D721Med (cell line): ENCODE measurements at places on chromosomes 7 and 10.

- no peak for DNase-seq
Measured at GRCh38 chr7:117077658-117078057, 124.4 kb downstream of the ST7 start.

DNA sequence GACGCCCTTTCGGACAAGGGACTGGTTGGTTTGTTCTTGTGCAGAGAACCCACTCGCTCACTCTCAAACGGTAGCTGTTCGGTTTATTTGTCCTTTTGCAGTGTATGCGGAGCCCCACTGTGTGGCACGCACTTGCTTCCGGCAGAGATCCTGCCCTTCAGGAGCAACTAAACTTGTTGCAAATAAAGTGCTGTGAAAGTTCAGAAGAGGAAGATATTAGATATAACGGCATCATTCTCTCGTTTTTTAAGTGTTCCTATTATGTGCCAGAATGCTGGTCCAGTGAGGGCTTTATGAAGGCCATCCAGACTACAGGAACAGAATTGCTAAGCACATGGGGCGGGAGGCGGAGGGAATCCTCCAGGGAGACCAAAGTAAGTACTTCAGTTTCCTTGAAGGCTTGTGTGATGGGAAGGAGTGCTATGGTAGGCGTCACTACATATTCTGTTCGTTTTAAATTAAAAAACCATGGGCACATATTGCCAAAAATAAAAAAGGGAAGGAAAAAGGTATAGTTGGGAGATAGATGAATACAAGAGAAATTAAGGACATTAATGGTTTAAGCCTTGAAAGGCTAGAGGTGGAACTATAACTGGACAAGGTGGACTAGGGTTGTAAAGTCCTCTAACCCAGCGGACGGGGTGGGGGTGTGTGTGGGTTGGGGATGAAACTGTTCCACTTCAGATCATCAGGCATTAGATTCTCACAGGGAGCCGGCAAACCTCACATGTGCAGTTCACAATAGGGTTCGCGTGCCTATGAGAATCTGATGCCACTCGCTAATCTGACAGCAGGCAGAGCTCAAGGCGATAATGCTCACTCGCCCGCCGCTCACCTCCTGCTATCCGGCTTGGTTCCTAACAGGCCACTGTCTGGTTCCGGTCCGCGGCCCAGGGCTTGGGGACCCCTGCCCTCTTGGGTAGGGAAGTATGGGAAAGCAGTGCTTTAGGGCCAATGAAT, 704 bp upstream of the ERLIN1 start:
- no peak for DNase-seq

GRCh38 chr10:34213193-34213804, 601.8 kb downstream of the PARD3 start:
- no peak for DNase-seq

DNA sequence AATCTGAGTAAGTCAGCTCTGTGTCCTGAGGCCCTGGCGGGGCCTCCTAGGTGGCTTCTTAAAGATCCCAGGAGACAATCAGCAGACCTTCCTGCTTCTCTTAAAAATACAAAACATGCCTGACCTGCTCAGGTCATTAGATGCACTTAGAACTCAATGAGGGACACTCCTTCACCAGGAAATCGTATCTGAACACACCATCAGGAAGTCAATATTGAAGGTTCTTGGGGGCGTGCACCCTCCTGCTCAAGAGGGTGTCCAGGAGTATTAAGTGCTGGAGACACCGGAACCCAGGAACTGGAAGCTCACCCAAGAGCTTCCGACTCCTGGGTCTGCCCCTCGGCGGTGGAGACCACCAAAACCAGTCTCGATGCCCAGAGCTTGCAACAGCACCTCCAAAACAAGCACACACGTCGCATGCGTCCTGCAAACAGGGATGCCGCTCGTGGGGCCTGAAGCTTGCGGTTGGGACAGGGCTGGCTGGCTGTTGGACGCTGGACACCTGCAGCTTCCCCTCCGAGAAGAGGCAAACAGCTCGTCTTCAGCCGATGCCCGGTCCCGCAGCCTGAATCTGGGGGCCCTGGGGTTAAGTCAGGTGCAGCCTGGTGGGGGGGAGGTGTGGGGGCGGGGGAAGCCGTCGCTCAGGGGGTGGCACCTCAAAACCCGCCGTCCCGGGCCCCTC, 803 bp downstream of the RAPGEF5 start:
- peak; percentile 23 for DNase-seq

DNA sequence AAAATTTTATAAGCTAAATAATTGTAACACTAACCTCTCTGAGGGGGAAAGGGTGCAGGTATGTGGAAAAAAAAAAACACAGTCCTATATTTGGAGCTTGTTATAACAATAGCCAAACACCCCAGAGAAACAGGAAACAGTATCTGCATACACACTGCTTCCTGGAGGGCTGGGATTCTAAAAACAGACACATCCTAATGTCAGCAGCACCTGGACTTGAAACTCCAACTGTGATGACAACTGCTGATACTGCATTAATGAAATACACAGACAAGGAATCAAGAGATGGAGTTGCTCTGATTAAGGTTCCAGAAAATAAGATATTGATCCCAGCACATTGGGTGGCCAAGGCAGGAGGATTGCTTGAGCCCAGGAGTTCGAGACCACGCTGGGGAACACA, 9.3 kb downstream of the DAGLB start:
- DNase-seq: no peak

GRCh38 chr10:89442289-89442688, 27.9 kb downstream of the IFIT5 start:
- no peak for DNase-seq
